Vagina (tissue), 2 donors: ENCODE measurements at places on chromosomes 7 and 10. TPM values are rescaled to one million over a fixed set of nuclear protein-coding genes. Genes with fewer than 3 reads are reported as not detected.

Gene PNLIPRP3
- 2.2 TPM for total RNA-seq

Gene SLC29A3
- total RNA-seq: 7.6 TPM

Gene PITX3
- total RNA-seq: not detected

Gene EIF3B
- total RNA-seq: 90.8 TPM

Gene GSAP
- total RNA-seq: 13.0 TPM

Gene CPED1
- 27.3 TPM for total RNA-seq

Gene TLL2
- total RNA-seq: 0.25 TPM

Gene FAM25A
- 40.0 TPM for total RNA-seq
